Thyroid gland (tissue), 4 donors: ENCODE measurements at places on chromosomes 4 and X.
A peak's percentile ranks its signal among the peaks of the same experiment; 100 is the strongest.

GRCh38 chrX:9825129-9825790 is 39.0 kb downstream of the SHROOM2 start:
- no peak for DNase-seq
- no peaks in the 10 kb centered on the region for H3K27me3 ChIP-seq
- H3K4me3 ChIP-seq: no peak overlapping the region

GRCh38 chr4:123616951-123617461 is 220.4 kb downstream of the SPRY1 start:
- no peaks in the 10 kb centered on the region for H3K36me3 ChIP-seq
- H3K4me3 ChIP-seq: no peak overlapping the region
- DNase-seq: peak; percentile 25
- H3K27ac ChIP-seq: no peak overlapping the region
- H3K4me1 ChIP-seq: no peaks in the 10 kb centered on the region

DNA sequence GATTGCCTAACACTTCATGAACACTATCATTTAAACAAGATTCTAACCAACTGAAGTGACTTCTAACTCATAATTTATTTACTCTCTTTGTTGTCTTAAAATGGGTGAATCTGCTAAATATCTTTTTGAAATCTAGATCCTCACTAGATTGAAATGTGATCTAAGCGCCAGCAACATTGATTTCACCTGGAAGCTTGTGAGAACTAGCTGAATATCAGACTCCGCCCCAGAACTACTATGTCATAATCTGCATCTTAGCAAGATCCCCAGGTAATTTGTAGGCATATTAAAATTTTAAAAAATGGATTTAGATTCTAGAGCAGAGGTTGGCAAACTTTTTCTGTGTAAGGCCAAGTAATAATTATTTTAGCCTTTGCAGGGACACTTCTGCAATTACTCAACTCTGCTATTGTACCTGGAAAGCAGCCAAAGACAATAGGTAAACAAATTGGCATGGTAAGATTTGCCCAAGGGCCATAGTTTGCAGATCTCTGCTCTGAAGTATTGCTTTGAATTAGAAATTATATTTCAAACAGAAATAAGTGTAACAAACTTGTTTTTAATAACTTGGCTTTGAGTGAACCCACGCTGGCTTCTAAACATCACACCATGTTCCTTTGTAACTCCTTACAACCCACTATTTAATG is 121.5 kb downstream of the REELD1 start:
- no peak overlapping the region for H3K4me3 ChIP-seq
- H3K36me3 ChIP-seq: no peaks in the 10 kb centered on the region

- no peak overlapping the region for H3K4me3 ChIP-seq
- no peaks in the 10 kb centered on the region for H3K4me1 ChIP-seq
- no peak overlapping the region for H3K27ac ChIP-seq
- no peaks in the 10 kb centered on the region for H3K36me3 ChIP-seq
- no peak for DNase-seq
- no peaks in the 10 kb centered on the region for H3K27me3 ChIP-seq
These were observed 748.6 kb downstream of the CCSER1 start for GRCh38 chr4:90875791-90876190.

GRCh38 chr4:67124716-67125115 is 420.6 kb downstream of the CENPC start:
- no peaks in the 10 kb centered on the region for H3K27me3 ChIP-seq
- H3K27ac ChIP-seq: no peak overlapping the region
- no peaks in the 10 kb centered on the region for H3K36me3 ChIP-seq
- no peaks in the 10 kb centered on the region for H3K4me1 ChIP-seq

GRCh38 chr4:27101126-27101525 is 240.5 kb downstream of the STIM2 start:
- no peaks in the 10 kb centered on the region for H3K36me3 ChIP-seq
- H3K4me1 ChIP-seq: no peaks in the 10 kb centered on the region
- no peak for DNase-seq
- no peak overlapping the region for H3K27ac ChIP-seq

DNA sequence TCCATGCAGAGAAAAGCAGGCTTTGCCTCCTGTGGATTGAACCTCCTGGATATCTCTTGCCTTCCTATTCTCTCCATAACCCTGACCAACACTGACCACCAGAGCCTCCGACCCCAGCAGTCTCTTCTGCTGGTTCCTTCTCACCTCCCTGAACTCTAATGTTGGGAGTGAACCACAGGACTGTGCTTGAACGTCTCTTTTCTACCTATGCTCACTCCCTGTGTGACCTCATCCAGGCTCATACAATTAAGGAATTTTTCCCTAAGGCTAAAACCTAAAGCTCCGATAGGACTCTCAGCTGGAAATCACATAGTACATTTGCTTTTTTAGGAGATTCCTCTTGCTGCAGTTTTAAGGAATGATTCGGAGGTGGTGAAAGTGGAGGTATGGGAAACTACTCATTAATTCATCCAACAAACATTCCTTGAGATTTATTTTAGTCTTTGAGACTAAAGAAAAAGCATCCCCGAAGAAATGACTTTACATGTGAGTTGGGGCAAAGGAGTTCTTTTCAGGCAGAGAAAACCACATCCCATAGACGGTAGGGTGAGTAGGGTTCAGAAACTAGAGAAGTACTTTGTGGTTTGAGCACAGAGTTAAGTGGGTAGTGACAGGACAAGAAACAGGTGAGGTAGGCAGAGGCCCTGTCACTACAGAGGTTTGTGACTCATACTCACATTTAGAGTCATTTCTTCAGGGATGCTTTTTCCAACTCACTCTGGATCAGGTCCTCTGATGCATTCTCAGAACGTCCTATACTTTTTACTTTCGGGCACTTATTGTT is 30.8 kb downstream of the NDNF start:
- no peaks in the 10 kb centered on the region for H3K36me3 ChIP-seq
- no peaks in the 10 kb centered on the region for H3K4me1 ChIP-seq
- DNase-seq: no peak
- H3K4me3 ChIP-seq: no peak overlapping the region
- no peaks in the 10 kb centered on the region for H3K27me3 ChIP-seq
- H3K27ac ChIP-seq: no peak overlapping the region

DNA sequence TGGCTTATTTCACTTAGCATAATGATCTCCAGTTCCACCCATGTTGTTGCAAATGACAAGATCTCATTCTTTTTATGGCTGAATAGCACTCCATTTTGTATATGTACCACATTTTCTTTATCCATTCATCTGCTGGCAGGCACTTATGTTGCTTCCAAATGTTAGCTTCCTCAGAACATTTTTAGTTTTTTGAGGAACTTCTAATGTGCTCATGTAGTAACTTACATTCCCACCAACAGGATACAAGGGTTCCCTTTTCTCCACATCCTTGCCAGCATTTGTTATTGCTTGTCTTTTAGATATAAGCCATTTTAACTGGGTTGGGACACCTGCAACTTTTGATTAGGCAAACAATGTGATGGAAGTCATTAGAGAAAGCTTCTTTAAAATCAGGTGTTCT is 454.2 kb downstream of the NLGN4X start:
- H3K36me3 ChIP-seq: no peaks in the 10 kb centered on the region
- no peak overlapping the region for H3K4me3 ChIP-seq
- no peak for DNase-seq
- H3K27me3 ChIP-seq: no peaks in the 10 kb centered on the region
- H3K27ac ChIP-seq: no peak overlapping the region

DNA sequence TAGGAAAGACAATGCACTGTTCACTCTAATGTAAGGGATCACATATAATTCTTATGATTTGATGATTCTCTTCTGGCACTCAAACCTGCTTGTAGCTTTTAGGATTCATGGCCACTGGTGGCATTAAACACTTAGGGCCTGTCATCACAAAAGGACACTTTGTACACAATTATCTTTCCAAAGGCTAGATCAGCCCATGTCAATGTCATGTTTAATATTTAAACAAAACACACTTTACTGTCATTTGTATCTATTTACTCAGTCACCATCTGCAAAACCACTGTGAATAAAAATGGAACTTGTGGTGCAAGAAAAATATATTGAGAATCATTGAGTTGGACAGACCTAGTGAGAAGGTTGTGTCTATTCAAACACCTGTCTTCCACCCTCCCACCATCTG is 83.6 kb upstream of the TTC29 start:
- H3K36me3 ChIP-seq: no peaks in the 10 kb centered on the region
- H3K4me3 ChIP-seq: no peak overlapping the region
- no peak for DNase-seq
- H3K4me1 ChIP-seq: no peaks in the 10 kb centered on the region
- H3K27me3 ChIP-seq: no peaks in the 10 kb centered on the region

- no peak overlapping the region for H3K27ac ChIP-seq
- H3K4me3 ChIP-seq: no peak overlapping the region
- peaks cover 17% of the 10 kb centered on the region for H3K4me1 ChIP-seq
- DNase-seq: no peak
- H3K27me3 ChIP-seq: no peaks in the 10 kb centered on the region
These were observed 16.3 kb downstream of the NAT8L start for GRCh38 chr4:2075171-2075986.

DNA sequence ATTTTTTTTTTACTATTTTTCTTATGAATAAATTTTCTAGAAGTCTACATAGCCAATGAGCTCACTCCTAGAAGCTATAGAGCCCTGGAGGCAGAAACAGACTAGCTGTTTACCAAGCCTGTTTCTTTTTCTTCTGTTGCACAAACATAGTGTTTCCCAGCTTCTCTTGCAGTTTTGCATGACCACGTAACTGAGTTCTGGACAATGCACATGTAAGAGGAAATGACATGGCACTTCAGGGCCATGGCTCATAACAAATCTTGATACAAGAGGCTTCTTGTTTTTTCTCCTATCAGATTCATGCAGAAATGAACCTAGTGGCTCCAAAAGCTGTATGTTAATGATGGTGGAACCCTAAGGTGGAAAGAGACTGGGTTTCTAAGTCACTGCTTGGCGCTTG is 127.4 kb downstream of the ZNF330 start:
- H3K36me3 ChIP-seq: no peaks in the 10 kb centered on the region
- no peaks in the 10 kb centered on the region for H3K27me3 ChIP-seq
- peak; percentile 38 for DNase-seq
- H3K27ac ChIP-seq: peak overlapping the region; percentile 62
- H3K4me1 ChIP-seq: peaks cover 6% of the 10 kb centered on the region
- H3K4me3 ChIP-seq: no peak overlapping the region

GRCh38 chr4:77432717-77433417 is 172.8 kb upstream of the CXCL13 start:
- H3K36me3 ChIP-seq: no peaks in the 10 kb centered on the region
- peaks cover 4% of the 10 kb centered on the region for H3K4me1 ChIP-seq
- DNase-seq: no peak

DNA sequence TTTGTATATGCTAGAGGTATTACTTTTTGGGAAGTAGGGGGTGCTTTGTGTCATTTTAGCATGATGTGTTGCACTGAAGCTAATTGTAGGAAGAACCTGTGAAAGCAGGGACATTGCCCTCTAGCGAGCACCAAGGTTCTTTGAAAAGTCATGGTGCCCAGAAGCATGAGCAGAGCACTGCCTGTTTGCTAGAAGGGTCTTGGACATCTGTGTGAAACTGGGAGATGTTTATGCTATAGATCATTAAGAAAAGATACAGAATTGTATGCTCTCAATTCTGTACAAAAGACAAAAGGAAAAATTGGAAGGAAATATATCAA is 14.7 kb downstream of the GRPR start:
- H3K4me3 ChIP-seq: no peak overlapping the region
- no peak for DNase-seq
- no peaks in the 10 kb centered on the region for H3K4me1 ChIP-seq
- H3K27ac ChIP-seq: no peak overlapping the region

DNA sequence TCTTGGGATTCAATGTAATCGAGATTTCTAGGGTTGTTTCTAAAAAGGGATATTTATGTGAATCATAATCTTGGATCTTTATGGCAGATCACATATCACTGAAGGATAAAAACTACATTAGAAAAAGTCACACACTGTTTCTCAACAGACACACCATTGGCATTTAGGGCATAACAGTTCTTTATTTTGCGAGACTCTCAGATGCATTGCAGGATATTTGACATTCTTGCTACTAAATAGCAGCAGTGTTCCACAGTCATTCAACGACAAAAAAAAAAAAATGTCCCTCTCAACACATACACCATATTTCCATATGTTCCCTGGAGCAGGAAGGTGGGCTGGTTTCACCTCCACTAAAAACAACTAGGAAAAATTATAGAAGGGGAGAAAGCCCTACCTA is 243.4 kb upstream of the PCDH18 start:
- H3K27ac ChIP-seq: no peak overlapping the region
- H3K4me1 ChIP-seq: no peaks in the 10 kb centered on the region
- no peak for DNase-seq
- no peaks in the 10 kb centered on the region for H3K27me3 ChIP-seq
- H3K4me3 ChIP-seq: no peak overlapping the region
- no peaks in the 10 kb centered on the region for H3K36me3 ChIP-seq

GRCh38 chrX:123756320-123756719 is 23.5 kb upstream of the THOC2 start:
- peaks cover 6% of the 10 kb centered on the region for H3K4me1 ChIP-seq
- no peaks in the 10 kb centered on the region for H3K27me3 ChIP-seq
- peak; percentile 10 for DNase-seq
- H3K27ac ChIP-seq: no peak overlapping the region
- H3K4me3 ChIP-seq: no peak overlapping the region
